ENCODE measurements at places on chromosomes 5 and 9. TPM values are rescaled to one million over a fixed set of nuclear protein-coding genes. Genes with fewer than 3 reads are reported as not detected.

GRCh38 chr9:27261517-27262211 is 35.3 kb downstream of the EQTN start:
- no peak for ATAC-seq

GRCh38 chr9:135338546-135338945 is 141.0 kb upstream of the PPP1R26 start:
- no peak for ATAC-seq

The SLC4A9 gene
- not detected for total RNA-seq

- no peak for ATAC-seq
Observed at GRCh38 chr5:1062761-1063568, 48.9 kb downstream of the SLC12A7 start.

GRCh38 chr5:59021286-59021673 is 438.4 kb downstream of the RAB3C start:
- no peak for ATAC-seq

DNA sequence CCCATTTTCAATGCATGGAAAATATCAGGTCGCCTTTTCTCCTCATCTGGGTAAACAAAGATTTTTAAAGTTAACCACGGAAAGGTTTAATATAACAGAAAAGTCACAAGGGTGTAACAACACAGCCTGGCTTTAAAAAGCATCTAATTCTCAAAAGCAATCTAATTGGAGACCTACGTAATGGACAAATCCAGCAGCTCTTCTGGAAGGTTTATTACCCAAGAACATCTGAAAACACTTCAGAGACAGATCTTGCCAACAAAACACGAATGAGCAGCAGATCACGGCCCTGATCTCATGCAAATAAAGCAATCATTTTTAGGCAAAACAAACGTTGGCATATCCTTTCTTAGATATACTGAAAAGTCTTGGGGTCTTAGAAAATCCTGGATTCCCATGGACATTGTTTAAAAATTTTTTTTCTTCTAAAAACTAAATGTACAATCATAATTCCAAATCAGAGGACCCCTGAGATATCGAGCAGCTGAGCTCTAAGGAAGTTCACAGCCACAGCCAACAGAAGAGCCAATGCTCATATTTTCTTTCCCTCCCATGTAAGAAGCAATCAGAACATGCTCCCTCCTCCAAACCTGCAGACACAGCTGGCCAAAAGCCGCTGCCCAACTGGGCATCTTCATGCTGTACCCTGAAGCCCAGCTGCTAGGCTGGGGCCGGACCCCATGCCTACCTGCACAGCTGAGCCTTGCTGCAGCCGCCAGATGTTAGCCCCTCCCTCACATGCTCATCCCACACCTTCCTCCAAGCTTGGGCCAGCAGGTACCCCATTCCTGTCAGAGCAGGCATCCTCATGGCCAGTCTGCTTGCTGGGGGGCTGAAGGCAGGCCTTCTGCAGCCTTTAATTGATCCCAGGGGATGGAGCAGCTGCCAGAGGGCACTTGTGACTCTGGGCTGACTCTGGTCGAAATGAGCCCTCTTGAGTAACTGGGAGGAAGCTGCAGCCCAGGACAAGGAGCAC is 11.2 kb downstream of the ANKS6 start:
- peak; percentile 23 for ATAC-seq

DNA sequence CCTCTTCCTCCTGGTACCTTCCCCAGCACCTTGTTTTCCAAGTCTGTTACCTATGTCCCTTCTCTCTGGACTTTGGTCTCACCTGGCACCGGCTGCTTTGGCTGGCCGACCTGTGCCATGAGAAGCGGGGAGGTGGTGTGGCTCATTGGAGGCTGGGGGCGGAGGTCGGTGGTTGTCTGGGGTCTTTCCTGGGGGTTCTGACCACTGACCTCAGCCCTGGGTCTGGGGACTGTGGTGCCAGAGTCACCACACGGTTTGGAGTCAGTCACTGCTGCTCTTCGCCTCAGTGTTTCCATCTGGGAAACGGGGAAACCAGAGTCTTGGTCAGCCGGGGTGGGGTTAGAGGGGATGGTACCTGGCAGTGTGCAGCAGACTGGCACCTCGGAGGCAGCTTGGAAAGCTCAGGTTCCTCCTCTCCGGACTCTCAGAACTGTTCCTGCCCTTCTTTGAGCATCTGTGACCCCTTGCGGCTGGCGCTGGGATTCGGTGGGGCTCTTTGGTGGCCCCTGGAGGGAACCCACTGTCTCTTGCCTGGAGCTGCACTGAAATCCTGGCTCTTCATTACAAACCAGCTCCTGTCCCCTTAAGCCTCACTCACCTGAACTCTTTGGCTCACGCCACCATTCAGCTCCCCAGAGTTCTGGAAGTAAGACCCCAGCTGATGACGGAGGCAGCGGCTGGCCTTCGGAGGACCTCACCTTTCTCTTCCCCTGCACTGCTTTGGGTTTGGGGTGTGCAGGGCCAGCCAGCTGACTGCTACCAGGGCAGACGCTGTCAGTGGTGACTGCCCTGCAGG is 4.1 kb upstream of the RXRA start:
- ATAC-seq: no peak

The C9orf153 gene
- not detected for total RNA-seq

DNA sequence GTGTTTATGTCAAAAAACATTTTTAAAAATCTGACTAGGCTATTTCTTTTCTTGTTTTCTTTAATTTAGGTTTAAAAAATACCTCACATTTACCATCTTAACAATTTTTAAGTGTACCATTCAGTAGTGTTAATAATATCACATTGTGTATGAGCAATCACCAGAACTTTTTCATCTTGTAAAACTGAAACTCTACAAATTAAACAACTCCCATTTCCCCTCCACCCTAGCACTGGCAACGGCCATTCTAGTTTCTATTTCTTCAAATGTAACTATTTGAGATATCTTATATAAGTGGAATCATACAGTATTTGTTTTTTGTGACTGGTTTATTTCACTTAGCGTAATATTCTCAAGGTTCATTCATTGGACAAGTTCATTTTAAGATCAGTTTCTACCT is 27.7 kb downstream of the PLCXD3 start:
- no peak for ATAC-seq

DNA sequence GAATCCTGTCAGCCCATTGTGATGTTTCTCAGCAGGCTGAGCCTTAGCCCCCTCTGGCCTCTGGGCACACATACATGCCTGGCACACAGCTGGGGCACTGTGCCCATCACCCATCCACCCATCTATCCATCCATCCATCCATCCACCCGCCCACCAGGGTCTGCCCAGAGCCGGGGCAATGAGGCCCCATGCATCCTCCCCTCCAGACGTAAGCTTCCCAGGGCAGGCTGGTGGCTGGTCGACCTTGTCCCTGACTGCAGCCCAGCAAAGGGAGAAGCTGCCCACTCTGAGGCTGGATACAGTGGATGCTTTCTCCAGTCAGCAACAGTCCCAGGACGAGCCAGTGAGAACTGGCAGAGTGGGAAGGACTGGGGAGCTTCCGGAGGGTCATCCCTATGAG is 21.1 kb upstream of the SLC25A51 start:
- ATAC-seq: no peak

DNA sequence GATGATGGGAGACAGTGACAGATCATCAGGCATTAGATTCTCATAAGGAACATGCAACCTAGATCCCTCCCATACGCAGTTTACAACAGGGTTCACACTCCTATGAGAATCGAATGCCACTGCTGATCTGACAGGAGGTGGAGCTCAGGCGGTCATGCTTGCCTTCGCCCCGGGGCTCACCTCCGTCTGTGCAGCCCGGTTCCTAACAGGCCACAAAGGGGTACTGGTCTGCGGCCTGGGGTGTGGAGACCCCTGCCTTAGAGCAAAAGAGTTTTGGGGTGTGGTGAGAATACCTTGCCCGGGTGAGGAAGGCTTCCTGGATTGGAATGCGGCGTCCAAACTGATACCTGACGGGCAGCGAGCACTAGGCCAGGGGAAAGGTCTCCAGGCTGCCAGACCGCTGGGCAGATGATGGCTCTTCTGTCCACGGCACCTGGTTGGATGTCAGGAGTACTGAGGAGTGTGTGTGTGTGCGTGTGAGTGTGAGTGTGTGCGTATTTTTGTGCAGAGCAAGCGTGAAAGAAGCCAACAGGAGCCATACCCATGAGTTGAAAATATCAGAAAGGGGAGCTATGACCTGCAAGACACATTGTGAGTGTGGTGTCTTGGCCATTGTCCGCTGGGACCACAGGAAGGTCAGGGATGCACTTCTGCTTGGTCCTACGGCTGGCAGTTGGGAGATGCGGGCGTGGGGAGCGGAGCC is 55.4 kb downstream of the ACER2 start:
- ATAC-seq: no peak

DNA sequence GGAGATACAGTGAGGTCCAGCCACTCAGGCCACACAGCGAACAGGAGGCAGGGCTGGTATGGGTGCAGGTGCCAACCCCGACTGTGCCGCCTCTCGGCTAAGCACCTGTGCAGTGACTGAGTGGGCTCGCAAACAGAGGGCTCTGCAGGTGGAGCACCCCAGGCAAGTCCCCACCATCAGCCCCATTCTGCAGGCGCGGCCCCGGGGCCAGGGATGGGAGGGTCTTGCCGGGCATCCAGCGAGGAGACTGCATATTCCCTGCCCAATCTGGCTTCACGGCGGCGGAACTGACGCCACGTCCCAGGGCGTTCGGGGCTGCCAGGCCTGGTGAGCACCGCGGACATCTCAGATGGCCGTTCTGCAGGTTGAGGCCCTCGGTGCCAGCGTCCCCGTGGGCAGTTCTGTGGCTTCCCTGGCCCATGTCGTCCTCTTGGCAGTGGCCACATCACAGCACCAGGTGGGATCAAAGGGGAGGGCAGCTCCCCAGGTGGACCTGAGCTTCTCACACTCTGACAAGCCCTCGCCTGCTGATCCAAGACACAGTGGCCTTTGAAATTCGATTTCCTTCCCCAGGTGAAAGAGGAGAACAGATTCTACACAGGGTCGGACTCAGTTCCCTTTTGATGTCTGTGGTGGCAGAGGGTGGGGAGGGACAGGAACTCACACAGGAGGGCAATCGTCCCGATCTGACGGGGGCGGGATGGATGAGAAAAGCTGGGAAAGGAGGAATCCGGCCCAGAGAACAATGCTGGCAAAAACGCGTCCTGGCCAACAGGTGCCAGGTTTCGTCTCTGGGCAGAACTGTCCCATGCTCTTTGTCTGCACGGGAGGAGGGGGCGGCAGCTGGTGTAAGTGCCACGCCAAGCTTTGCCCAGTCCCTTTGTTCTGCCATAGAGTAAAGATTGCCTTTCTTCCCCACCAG is 18.8 kb downstream of the DBH start:
- ATAC-seq: no peak

The NOXA1 gene
- total RNA-seq: 4.2 TPM

DNA sequence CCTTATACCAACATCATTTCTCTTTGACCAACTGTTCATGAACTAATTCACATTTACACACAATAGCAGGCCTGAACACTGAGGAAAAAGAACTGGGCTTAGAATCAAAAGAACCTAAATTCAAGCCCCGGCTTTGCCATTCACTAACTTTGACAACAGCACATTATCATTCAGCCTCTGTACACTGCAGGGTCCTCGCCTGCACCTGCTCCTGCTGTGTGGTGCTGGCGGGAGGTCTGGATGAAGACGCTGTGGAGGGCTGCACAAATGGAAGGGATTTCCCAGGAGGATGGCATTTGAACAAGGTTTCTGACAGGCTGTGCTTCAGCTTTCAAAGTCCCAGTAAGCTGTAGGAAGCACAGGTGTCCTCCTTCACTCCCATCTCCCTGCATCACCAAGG is 151.2 kb downstream of the ZDHHC21 start:
- ATAC-seq: no peak

- no peak for ATAC-seq
Observed at GRCh38 chr9:88927510-88927909, 63.8 kb upstream of the S1PR3 start.

DNA sequence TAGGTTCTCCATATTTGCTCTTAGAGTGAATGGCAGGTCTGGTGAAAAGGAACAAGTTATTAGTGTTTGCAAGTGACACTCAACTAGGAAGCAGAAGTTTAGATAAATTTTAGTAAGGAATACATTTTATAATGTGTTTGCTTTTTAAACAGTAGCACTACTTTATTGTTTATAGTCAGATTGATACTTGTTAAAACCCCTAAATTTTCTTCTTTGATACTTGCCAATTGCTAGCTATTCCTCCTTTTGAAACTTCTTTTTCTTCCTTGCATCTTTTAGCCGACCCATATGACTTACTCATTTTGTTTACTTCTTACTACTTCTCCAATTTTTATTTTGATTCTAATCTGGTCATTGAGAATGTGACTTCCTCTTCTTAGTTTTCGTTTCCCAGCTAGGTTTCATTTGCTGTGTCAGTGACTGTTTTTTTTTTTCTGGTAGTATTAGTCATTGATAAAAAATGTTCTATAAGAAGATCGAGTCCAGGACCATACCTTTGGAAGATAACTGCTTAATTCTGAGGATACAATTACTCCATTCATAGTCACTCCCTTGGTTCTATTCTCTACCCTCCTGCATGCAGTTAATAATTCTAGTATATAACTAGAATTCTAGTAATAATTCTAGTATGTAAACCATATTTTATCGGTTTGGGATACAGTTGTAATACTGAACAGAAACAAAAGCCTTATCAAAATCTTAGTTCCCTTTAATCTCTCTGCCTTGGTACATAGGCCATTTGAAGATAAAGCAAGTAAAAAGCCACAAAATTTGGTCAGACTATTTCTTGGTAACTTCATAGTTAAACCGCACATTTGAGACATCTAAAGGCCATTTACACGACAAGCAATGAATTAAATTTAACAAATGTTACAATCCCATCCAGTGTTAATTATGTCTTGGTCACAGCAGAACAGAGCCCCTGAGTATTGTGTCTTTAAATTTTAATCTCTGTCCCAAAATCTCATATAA is 2.8 kb upstream of the RICTOR start:
- ATAC-seq: no peak

The ANKRD31 gene
- total RNA-seq: 0.27 TPM

GRCh38 chr5:36877667-36878391 is 1.3 kb downstream of the NIPBL start:
- ATAC-seq: no peak

The PFN3 gene
- total RNA-seq: not detected

DNA sequence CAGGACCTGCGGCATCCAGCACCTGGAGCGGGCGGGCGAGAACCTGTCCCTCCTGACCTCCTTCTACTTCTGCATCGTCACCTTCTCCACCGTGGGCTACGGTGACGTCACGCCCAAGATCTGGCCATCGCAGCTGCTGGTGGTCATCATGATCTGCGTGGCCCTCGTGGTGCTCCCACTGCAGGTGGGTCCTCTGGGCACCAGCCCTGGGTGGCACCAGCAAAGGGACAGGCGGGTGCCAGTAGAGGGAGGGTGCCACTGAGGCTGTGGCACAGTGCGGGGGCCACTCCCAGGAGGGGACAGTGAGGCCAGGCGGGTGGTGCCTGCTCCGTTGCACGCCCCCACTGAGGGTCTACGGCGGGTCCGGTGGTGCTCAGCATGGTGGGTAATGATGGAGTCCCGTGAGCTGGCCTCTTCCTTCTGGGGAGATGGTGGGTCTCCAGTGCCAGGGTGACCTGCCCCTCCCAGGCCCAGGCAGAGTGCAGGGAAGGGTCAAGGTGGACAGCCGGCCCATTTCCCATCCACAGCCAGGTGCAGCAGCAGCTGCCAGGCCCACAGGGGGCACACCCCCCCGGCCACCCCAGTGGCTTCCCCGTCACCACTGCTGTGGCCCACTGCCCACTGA is 57.8 kb downstream of the KCNT1 start:
- no peak for ATAC-seq

GRCh38 chr9:87716141-87716540 is 9.8 kb upstream of the CTSL start:
- ATAC-seq: no peak

The IRX2 gene
- total RNA-seq: 2.6 TPM

Measured in gastroesophageal sphincter (tissue), 4 donors.